ENCODE measurements at places on chromosomes 5 and 9.

DNA sequence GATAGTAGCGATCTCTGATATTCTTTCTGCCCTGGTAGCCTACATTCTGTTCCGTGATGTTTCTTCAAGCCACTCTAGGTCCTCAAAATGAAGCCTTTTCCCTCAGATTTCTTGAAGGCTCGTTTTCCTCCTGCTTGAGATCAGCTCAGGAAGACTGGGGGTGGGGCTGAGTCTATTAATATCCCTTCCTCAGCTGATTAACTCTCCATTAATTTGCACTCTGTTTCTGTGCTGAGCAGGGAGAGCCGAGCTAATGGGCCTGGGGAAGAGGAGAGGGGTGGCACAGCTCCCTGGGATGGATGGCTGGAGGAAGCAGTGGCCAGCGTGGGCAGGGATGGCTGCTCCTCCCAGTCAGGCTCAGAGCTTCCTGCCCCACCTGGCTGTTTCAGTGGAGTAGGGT, 93.3 kb downstream of the PPARGC1B start:
- DNase-seq, result no peak

DNA sequence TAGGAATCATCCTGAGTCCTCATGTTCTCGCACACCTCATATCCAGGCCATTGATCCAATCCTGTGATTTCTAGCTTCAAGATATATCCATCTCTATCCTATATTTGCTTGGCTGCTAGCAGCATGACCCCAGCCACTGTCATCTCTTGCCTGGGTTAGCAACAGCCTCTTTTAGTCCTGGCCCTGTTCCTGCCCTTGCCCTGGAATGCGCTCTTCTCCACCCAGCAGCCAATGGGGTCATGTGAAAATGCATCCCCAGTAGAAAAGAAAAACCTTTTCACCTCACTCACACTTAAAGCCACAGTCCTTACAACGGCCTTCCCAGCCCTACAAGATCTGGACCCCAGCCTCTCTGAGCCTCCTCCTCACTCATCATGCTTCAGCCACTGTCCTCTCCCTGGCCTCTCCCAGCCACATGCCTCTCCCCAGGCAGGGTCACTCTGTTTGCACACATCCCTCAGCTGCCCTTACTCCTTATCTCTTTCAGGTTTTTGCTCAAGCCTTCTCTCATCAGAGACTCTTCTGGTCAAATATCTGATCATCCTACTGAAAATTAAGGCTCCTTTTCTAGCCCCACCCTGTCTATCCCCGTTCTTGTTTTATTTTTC, 34.3 kb upstream of the NR3C1 start:
- DNase-seq, result no peak

DNA sequence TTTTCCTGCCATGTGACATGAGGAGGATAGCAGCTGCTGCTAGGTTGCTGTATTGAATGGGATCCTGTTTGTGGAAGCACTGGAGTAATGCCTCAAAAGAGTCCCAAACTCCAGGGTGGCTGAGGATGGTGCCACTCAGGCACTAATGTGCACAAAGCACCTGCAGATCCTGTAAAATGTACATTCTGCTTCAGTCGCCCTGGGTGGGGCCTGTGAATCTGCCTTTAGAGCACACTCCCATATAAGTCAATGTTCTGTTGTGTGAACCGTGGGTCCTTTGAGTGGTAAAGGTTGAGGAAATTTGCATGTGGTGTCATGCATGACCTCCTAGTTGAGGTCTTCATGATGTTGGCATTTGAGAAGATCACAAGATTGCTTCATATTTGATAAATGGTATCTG, 31.6 kb upstream of the ANKRD18A start:
- no peak for DNase-seq

- no peak for DNase-seq
Measured at GRCh38 chr5:170353961-170354360, 35.2 kb downstream of the KCNMB1 start.

- DNase-seq, result no peak
Measured at GRCh38 chr9:36897019-36897418, 137.0 kb downstream of the PAX5 start.

GRCh38 chr9:112194969-112195431, 19.9 kb upstream of the SUSD1 start:
- DNase-seq, result no peak
